Left ventricle myocardium inferior (tissue), 1 donor: ENCODE measurements at places on chromosomes 6 and 20. TPM values are rescaled to one million over a fixed set of nuclear protein-coding genes. Genes with fewer than 3 reads are reported as not detected.
A peak's percentile ranks its signal among the peaks of the same experiment; 100 is the strongest.

SLC26A8 gene
- not detected for total RNA-seq

TAP1 gene
- total RNA-seq, result 15.5 TPM

AVP gene
- total RNA-seq, result 0.38 TPM

UBE2C gene
- total RNA-seq, result 0.91 TPM

RAB44 gene
- total RNA-seq, result 0.05 TPM

VIP gene
- total RNA-seq, result 0.55 TPM

NSFL1C gene
- 56.6 TPM for total RNA-seq

SLC13A3 gene
- 0.30 TPM for total RNA-seq

SIRPB1 gene
- total RNA-seq, result 0.27 TPM

RNGTT gene
- 9.1 TPM for total RNA-seq

MUC22 gene
- 0.08 TPM for total RNA-seq

DNA sequence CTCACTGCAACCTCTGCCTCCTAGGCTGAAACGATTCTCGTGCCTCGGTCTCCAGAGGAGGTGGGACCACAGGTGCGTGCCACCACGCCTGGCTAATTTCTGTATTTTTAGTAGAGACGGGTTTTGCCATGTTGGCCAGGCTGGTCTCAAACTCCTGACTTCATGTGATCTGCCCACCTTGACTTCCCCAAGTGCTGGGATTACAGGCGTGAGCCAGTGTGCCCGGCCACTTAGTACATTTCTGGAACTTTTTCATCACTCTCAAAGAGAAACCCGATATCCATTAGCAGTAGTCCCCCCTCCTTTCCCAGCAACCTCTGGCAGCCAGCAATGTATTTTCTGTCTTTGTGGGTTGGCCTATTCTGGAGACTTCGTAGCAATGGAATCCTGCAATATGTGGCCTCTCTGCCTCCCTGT lies 109.8 kb downstream of the JARID2 start:
- DNase-seq, result no peak

GRCh38 chr6:52489881-52490280 lies 69.7 kb downstream of the EFHC1 start:
- no peak for DNase-seq

- no peak for DNase-seq
Measured at GRCh38 chr6:70424291-70424690, 11.0 kb downstream of the FAM135A start.

GRCh38 chr6:158680015-158680414 lies 30.2 kb downstream of the SYTL3 start:
- no peak for DNase-seq

GRCh38 chr6:29941471-29941870 lies 861 bp upstream of the HLA-A start:
- no peak for DNase-seq

DNA sequence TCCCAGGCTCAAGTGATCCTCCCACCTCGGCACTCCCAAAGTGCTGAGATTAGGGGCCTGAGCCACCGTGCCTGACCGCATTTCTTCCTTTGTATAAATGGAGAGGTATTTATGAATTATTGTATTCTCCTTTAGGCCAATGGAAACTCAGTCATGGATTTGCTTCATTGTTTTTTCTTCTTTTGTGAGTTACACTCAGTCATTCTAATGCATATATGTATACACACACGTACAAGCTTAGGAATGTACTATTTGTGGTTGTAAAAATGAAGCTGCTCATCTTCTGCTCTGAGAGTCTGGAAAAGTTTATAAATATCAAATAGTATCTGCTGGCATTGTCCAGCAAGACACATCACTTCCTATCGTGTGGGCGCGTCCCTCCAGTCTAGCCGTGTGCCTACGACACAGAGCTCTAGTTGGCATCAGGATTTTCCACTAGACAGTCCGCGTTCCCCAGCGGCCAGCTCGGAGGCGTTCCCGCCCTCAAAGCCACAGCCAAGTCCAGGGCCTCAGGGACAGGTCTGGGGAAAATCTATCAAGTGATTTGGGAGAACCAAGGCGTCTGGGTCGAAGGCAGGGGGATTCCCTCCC lies 215.2 kb downstream of the NFATC2 start:
- no peak for DNase-seq

DNA sequence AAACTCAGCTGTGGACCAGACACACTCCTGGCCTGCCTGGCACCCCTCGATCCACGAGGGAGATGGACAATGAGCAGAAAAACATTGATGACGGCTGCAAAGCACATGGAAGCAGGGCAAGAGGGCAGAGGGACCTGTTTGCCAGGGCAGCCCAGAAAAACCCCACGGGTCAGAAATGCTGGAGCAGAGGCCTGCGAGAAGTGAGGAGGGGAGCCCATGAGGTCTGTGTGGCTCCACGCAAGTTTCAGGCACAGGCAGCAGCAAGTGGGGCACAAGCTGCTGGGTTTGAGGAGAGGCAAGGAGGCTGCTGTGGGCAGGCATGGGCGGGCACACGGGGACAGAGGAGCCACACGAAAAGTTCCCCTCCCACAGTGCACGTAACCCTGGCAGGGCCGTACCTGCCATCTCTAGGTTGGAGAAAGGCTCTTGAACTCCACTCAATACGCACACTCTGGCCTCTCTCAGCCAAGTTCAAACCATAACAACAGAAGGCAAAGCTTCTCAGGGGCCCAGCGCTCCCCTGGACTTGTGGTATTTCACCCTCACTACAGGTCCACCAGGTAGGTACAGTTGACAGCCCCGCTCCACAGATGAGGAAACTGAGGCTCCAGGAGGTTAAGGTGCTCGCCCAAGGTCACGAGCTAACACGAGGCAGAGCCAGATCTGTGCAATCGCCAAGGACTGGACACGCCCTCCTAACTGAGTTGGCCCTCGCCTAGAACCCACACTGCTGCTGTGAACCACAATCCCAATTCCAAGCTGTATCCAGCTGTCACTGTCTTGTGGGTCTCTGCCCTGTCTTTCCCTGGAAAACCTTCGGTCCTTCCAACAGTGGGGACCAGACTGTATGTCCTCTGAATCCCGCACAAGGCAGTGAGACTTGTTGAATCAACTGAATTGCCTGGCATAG lies 108.2 kb downstream of the NOL4L start:
- peak; percentile 6 for DNase-seq

- no peak for DNase-seq
Measured at GRCh38 chr20:57445774-57446173, 54.6 kb downstream of the RBM38 start.

GRCh38 chr6:52363228-52363867 lies 1.4 kb downstream of the PAQR8 start:
- no peak for DNase-seq

GRCh38 chr6:106735136-106735633 lies 105.8 kb downstream of the QRSL1 start:
- DNase-seq, result no peak

DNA sequence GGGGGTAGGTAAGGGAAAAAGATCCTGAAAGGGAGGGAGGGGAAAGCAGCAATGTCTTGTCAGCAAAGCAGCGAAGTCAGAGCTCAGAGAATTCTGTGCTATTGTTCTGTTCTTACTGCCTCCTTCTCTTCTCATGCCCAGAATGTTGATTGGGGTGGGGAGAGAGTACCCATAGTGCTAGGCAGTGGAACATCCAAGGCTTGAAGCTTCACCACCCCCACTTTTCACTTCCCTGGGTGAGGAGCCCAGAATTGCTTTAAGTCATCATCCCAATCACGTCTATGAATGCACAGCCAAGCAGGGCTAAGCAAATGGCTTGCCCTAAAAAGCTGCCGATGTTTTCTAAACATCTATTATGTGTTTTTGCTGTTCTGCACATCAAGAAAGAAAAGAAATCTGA lies 16.5 kb downstream of the REPS1 start:
- no peak for DNase-seq

GRCh38 chr20:47531458-47531857 lies 29.8 kb downstream of the NCOA3 start:
- no peak for DNase-seq

GRCh38 chr6:153032255-153032882 lies 29.9 kb upstream of the MTRF1L start:
- DNase-seq, result no peak

DNA sequence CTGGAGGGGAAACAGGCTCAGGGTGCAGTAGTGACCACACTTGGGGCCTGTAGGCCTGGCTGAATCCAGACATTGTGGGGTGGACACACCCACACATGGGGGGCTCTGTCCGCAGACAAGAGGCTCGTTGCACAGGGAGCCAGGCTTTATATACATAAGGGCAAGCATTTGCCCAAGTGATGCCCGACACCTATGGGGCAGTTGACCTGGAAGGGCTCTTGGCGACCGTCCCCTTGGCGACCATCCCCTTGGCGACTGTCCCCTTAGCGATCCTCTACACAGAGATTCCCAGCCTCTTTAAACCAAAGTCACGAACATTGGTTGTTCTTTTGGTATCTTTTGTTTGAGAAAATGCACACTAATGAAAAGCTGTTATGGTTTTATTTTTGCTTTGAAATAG lies 2.7 kb downstream of the TOX2 start:
- DNase-seq, result no peak

GRCh38 chr20:47126709-47127108 lies 229.8 kb downstream of the ZMYND8 start:
- DNase-seq, result no peak

DNA sequence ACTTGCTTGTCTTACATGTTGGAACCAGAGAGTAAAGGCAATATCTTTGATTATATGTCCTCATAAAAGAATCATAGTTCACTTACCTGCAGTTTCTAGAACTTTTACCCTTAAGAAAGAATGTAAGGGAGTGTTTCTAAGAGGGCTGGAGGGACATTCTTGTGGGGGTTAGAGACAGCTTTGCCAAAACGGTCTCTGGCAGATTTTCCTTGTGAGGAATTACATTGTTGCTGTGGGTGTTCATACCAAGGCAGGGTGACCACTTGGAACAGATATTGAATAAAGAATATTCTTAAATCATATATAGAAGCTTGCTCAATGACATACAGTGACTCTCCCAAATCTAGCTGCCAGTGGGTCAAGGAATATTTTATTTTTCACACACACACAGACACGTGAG lies 517.6 kb upstream of the SOX4 start:
- DNase-seq, result no peak

DNA sequence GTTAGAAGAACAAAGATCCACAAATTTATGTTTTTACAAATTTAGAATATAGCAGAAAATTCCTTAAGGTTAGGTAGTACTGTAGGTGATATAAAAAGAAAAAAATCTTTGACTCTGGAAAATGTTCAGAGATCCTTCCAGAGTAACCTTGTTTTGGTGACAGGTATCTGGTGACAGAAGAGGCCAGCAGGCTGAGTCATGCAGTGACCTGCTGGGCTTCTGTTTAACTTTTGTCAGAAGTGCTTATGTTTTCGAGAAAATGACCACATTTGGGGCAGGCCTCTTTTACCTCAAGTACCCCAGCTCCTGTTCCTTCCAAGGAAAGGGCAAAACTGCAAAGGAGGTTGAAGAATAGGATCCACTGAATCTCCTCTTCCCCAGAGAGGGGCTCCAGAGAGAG lies 10.5 kb upstream of the CLDN20 start:
- no peak for DNase-seq

- DNase-seq, result no peak
Measured at GRCh38 chr20:3235666-3236324, 3.2 kb downstream of the SLC4A11 start.

DNA sequence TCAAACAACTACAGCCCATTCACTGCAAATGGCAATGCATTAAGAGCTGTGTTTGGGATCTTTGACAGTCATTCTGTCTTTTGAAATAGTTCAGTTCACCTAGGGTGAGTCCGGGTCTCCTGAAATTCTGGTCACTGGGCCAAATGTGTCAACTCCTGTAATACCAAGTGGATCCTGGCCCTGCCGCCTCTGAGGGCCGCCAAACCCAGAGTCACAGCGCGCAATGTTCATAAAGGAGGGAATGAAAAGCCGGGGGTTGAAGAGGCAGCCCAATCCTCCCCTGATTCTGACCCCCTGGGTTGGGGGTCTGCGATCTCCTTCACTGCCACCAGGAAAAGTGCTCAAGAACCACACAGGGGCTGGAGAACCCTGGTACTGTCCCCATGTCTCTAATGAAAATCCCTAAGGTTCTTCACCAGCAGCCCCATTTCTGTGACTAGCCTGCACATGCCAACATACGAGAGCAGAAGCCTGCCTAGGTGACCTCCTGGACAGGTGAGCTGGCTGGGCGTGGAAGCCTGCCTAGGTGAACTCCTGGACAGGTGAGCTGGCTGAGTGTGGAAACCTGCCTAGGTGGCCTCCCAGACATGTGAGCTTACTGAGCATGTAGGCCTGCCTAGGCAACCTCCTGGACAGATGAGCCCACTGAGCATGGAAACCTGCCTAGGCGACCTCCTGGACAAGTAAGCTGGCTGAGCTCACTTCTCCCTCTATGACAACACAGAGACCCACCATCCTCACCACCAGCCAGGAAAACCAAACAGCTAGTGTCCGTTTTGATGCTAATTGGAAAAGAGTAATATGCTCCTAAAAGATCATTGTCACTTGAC lies 16.1 kb upstream of the APMAP start:
- no peak for DNase-seq

GRCh38 chr6:56838965-56839364 lies 115.9 kb upstream of the BEND6 start:
- DNase-seq, result no peak

DNA sequence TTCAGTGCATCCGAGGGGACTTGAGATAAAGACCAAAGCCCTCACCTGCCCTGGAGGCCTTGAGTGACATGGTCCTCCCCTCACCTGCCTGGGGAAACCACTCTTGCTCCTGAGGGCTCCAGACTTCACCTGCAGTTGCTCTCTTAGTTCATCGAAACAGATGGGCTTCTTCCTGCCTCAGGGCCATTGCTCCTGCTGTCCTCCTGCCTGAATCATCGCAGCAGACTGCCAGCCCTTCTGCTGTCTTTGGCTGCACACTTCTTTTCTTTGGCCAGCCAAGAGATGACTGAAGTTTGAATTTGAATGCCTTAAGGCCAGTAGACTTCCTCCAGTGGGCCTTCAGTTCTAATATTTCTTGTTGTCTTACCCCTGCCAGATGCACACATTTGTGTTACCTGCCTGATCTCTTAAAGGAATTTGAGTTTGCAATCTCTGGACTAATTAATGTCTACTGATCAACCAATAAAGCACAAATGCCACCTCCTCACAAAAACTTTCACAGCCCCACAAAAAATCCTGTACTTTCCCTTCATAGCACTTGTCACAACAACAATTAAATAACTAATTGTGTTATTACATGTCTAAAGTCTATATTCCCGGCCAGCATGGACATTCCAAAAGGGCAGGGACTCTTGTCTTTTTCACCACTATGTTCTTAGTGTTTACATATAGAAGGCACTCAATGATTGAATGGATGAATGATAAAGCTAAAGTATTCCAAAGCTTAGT lies 56.7 kb upstream of the SGK1 start:
- no peak for DNase-seq

- DNase-seq, result no peak
Measured at GRCh38 chr20:43558412-43559146, at the start of gene SGK2. Gene SGK2, plus strand, starts transcription at chr20:43559027. Its CDS starts 7,469 bp downstream, at chr20:43566496.

DNA sequence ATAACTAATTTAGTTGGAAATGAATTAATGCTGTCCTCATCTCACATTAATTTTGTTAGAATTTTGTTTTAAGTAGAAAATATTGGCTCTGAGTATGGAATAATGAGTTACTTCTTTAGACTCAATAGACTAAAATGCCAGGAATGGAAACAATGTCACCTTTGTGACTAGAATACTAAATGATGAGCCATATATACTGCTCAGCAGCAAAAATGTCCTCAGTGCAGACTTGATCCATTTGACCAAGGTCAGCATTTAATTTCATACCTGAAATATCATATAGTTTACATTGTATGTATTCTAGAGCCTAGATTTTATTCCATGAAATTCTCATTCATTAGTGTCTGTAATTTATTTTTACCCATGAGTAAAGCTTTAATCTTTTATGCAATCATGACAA lies 217.7 kb downstream of the ADGRB3 start:
- DNase-seq, result no peak

GRCh38 chr6:132936646-132937045 lies 122.3 kb downstream of the RPS12 start:
- no peak for DNase-seq

GRCh38 chr20:11483697-11484096 lies 434.0 kb upstream of the BTBD3 start:
- no peak for DNase-seq
